ENCODE measurements at places on chromosomes 12 and 14.

- no peak for DNase-seq
Observed at GRCh38 chr12:104588047-104588920, 131.5 kb downstream of the CHST11 start.

GRCh38 chr12:132922676-132923075, 33.4 kb downstream of the ZNF605 start:
- no peak for DNase-seq

DNA sequence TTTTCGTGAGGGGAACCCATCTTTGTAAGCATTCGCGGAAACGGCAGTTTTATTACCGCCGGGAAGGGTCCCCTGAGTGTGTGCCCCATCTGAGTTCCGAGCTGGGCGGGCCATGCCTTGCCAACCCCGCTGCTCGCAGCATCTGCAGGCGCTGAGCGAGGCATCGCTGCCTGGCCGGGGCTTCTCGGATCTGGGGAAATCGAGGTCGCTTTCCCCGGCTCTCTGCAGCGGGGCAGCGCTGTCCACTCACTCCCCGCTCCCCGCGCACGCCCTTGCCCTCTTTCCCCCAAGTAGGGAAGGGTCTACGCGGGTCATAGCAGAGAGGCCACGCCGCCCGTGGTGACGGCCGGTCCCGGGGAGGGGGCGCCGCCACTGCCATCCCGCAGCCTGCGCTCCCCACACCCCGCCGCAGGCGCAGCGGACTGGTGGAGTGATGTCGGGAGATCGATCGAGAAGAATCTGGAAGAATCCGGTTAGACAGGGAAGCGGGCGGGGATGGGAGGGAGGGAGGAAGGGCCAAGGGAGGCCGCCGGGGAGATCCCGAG, 507 bp upstream of the FKBP4 start:
- DNase-seq, result no peak

DNA sequence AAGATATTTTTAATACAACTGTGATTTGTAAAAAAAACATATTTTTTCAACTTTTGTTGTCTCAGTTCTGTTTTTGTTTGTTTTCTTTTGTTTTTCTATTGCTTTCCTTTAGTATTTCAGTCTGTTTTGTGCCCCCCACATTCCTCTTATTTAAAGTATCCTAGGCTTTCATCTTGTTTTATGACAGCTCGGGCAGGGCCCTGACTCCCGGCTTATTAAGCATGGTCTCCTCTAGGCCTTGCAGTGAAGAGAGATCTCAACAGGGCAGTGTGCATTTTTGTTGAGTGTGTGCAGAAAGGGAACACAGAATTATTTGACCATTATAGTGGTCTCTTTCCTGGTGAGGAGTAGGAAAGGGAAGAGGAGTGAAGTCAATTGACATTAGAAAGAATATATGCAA, 110.2 kb upstream of the SLC38A4 start:
- DNase-seq, result no peak

GRCh38 chr12:89857652-89858274, 149.1 kb upstream of the ATP2B1 start:
- DNase-seq, result no peak

GRCh38 chr12:1350934-1351240, 243.5 kb downstream of the FBXL14 start:
- no peak for DNase-seq

- DNase-seq, result no peak
Observed at GRCh38 chr14:53368711-53369201, 215.6 kb upstream of the DDHD1 start.

DNA sequence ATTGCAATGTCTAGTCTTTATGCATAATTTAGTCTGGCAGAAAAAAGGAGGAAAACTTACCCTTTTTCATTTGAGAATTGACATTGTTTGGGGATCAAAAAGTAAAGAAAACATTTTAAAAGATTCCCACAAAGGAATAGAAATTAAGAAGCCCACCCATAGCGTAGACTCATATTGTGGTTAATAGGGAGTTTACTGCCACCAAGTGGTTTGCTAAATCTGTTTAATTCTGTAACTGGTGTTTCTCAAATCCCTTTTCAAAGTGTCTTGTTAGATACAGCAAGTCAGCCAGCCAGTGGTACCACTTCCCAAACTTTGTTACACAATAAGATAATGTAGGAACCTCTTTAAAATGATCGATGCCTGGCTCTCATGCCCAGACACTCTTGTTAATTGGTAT, 180.3 kb downstream of the IPO8 start:
- no peak for DNase-seq

DNA sequence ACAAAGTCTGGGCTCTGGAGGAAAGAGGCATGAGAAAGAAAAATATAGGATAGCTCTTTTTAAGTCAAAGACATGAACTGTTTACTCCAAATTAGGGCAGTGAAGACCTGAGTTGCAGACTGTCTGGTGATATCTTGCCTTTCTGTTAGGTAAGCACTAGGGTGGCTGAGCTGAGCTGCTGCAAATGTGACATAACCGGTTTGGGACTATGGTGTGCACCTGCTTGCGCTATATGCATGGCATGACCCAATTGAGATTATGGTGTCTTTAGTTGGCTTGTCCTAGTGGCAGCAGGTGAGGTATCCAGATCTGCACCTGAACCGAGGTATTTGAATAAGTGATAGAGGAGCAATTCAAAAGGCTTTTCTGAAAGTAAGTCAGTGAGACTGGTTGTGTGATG, 345.6 kb downstream of the APAF1 start:
- no peak for DNase-seq

DNA sequence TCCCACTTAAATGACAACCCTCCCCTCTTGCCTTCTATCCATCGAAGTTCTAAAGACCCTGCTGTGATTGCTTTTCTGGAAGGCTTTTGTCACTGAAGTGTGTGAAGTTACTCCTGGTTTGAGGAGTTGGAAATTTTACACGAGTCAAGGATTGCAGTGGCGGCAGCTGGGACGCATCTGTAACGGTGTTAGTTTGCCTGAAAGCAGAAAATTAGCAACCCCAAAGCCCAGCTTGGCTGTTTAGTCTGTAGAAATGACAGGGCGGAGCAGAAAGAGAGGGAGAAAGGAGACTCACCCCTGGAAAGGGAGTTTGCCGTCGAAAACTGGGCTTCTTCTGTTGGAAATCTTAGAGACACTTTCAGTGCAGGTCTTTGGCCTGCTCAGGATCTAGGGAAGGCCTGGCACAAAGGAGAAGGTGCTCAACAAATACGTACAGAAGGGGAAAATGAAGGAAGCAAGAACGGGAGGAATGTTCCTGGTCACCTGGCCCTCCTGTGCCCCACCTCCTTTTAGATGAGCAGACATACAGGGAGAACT, 931 bp upstream of the MYF5 start:
- no peak for DNase-seq

DNA sequence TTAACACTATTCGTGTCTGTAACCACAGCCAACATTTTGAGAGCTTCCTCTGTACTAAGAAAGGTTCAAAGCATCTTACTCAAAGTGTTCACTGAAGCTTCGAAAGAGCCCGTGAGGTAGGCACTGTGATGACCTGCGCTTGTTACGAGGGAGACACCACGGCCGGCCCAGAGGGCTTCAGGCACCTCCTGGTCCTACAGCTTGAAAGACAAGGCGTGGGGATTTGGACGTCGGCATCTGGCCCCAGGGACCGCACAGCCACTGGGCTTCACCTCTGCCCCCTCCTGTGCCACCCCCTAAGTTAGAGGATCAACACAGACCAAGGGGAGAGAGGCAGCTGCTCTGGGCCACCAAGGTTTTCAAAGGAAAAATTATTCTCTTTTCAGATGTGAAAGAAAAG, 75.6 kb downstream of the RIMBP2 start:
- DNase-seq, result no peak

- DNase-seq, result no peak
Observed at GRCh38 chr12:69570000-69570516, 15.2 kb upstream of the CCT2 start.

DNA sequence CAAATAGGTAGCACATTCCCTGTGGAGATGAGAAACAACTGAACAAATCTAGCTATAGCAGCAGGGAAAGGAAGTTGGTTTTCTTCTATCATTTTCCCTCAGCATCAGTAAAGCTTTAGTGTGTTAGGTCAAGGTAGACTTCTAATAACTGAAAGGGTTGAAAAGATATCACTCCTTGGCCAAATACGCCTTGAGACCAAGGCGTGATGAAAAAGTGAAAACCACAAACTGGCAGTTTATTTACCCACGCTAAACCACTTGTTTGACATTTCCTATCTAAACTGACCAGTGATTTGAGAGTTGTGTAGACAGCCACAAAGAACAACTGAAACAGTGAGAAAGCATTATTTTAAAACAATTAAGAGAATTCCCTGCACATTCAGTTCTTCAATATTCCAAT, 99.6 kb upstream of the SOX5 start:
- no peak for DNase-seq

DNA sequence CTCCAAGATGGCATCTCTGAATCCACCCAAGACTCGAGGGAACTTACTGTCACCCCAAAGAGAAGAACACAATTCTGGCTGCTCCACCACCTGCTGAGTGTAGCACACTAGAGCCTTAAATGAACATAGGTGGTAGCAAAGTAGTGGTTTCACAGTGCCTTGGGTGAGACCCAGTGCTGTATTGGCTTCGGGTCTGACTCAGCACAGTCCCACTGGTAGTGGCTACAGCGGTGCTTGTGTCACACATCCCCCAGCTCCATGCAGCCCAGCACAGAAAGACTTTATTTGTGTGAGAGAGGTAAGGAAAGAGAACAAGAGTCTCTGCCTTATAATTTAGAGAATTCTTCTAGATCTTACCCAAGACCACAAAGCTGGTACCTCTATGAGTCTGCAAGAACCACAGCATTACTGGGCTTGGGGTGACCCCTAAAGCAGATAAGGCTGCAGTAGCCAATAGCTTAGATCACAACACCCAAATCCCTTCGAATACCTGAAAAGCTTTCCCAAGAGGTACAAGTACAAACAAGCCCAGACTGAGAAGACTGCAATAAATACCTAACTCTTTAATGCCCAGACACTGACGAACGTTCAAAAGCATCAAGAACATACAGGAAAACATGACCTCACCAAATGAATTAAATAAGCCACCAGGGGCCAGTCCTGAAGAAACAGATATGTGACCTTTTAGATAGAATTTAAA, 83.3 kb upstream of the SLC38A4 start:
- DNase-seq, result no peak

Measured in activated T-helper 1 cell treated with Interleukin-2 at 50 U/mL for 16 hours (primary cell).